Vagina (tissue), 2 donors: ENCODE measurements at places on chromosomes 13 and 19.

- DNase-seq: no peak
These were observed 45.3 kb downstream of the TNFRSF19 start for GRCh38 chr13:23615395-23616081.

DNA sequence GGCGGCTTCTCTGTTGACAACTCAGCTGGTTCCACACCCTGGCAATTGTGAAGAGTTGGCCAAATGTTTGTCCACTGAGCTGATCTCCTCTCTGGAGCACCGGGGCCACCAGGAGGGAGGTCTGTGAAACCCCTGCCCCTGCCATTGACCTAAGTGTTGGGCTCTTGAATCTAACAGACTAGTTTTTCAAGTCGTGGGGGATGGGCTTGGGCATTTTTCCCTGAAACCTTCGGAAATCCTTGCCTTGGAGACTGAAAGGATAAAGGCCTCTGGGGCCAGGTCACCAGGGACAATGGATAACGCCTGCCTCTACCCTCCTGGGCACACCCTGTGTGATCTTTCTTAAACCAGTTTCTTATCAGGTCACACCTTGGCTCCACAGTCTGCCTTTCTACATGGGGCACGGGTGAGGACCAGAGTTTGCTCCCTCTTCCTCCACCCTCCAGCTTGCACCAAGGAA, 881 bp downstream of the GEMIN7 start:
- DNase-seq: no peak

DNA sequence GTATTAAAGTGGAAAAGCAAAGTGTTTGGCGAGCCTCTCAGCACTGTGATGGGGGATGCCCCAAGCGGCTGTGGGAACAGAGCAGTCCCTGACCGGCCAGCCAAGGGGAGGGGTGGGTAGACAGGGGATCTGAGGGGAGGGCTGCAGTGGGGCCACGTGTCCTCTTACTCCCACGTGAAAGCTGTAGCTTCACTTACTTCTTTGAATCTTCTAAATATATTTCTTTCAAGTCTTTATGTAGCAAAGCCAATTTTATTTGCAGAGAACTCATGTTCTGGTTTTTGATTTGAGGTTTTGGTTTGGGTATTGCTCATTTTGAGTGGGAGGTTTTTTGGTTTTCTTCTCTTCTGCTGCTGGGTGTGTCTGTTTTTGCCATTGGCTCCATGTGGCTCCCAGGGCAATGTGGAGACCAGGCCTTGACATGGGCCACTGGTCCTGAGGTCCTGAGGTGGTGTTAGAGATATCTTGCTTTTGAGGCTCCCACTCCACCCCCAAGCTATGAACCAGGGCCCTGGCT, 17.7 kb upstream of the OVOL3 start:
- DNase-seq: no peak

- peak; percentile 11 for DNase-seq
These were observed 127.8 kb upstream of the SPACA7 start for GRCh38 chr13:112248406-112248760.

DNA sequence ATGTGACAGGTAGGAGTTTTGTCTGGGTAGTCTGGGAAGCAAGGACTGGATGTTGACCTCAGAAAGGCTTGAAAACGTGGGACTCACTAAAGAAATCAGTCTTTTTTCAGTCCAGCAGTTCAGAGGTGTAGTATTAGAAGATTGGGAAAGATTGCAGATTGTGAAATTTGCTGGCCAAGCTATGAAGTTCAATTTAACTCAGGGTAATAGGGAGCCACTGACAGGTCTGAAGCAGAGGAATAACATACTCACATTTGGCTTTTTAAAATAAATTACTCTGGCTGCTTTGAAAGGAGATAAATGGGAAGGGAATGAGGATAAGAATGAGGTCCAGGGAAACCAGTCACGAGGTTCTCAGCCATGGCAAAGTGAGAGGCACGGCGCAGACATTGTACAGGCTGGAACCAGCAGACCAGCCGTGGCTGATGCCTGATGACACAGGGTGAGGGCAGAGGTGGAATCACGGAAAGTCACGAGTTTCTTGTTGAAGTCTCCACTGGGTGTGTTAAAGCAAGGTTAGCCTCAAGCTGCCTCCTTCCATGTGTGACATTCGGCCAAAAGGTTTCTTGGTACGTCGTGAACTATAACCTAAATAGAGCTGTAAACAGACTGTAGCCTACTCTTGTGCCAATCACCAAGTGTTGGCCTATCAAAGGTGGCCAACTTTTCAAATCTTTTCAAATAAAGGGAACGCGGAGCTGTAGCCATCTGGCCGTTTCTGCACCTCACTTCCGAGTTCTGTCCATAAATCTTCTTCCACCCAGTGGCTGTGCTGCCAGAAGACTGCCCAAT, 377.6 kb downstream of the IRS2 start:
- no peak for DNase-seq

- no peak for DNase-seq
These were observed 124.5 kb upstream of the USP29 start for GRCh38 chr19:56995303-56995702.

DNA sequence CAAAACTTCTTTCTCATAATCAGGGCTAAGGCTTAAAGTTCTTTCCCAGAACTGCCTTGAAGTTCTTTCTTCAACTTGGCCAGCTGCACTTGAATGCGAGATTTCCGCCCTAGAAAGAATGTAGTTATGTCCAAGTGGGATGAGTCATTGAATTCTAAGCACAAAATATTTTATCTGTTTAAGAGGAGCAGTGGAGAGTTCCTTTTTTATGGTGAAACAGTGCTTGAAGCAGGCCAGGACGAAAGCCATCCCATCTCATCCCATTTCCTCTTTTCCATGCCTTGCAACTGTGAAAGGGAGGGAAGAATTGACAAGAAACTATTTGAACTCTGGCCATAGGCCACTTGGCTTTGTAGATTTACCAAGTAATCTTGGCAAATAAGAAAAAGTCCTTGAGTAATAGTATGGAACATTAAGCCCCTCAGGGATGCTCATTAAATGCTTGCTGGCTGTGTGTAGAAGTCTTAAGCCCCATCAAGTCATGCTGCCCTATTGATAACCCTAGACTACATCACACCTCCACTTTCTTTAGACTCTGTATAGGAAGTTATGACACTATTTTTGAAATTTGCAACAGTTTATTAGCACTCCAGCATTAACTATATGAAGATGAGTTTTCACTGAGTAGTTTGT, 174.5 kb downstream of the KCTD12 start:
- no peak for DNase-seq

GRCh38 chr19:40640744-40641143, 39.6 kb downstream of the LTBP4 start:
- no peak for DNase-seq

- no peak for DNase-seq
These were observed 108.9 kb downstream of the SLC7A1 start for GRCh38 chr13:29486551-29486950.

- DNase-seq: no peak
These were observed 491.0 kb downstream of the FGF9 start for GRCh38 chr13:22161871-22162270.

DNA sequence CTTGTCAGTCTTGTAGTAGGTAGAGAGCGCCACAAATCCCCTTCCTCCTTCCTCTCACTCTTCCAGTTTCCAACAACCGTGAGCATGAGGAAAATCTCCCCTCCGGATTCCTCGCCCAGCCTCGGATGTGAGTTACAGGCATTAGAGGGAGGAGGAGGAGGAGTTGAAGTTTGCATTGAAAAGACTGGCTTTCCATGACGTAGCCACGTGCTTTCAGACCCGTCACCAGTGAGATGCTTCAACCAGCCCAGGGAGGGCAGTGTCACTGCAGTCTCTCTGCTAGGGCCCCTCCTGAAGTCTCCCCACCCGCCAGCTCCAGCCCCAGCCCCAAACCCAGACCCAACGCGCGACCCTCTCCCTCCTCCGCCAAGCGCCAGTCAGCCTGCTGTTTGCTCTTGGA, 442 bp upstream of the FGF14 start:
- DNase-seq: no peak

- DNase-seq: no peak
These were observed 28.0 kb downstream of the SH3GL1 start for GRCh38 chr19:4372165-4373012.

GRCh38 chr19:46660008-46660517, 919 bp downstream of the DACT3 start:
- DNase-seq: no peak

GRCh38 chr19:17616686-17616960, 61.2 kb downstream of the COLGALT1 start:
- no peak for DNase-seq

DNA sequence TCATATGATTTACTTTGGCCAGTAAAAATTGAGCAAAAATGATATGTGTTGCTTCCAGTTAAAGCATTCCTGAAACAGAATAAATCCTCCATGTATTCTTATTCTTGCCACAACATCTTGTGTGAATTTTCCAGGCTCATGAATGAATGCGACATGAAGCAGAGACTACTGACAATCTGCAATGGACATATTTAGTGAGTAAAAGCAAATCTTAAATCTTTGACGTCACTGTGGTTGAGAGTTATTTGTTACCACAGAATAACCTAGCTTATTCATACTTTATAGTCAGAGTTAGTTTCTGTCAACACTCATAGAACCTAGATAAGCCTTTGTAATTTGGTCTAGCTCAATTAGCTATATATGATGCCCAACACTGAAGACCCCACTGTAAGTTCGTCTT, 1443.1 kb downstream of the PCDH9 start:
- no peak for DNase-seq

DNA sequence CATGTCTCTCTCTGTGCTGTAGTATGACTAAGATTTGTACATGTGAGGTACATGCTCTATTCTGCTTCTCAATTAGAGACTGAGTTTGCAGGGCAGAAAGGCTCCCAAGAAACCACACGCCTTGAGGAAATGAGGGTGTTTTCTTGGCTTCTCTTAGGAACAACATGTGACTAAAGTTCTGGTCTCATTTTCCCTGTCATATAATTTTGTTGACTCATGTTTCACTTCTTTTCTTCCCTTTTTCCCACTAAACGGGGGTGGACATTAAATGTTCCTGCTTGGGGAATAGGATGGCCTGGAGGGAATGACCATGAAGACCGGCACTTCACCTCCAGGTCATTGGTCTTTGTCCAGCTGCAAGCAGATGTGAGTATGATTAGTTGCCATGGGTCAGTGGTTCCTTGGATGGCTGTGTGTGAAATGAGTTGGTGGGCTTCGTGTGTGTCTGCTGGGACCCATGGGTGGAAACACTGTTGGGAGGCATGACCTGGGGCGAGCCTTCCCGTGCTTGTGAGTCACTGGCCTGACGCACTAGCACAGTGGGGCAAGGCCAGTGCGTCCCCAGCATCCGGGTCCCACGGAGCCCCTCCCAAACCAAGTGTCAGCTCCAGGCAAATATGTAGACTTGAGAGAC, 56.6 kb downstream of the COL4A1 start:
- DNase-seq: no peak

DNA sequence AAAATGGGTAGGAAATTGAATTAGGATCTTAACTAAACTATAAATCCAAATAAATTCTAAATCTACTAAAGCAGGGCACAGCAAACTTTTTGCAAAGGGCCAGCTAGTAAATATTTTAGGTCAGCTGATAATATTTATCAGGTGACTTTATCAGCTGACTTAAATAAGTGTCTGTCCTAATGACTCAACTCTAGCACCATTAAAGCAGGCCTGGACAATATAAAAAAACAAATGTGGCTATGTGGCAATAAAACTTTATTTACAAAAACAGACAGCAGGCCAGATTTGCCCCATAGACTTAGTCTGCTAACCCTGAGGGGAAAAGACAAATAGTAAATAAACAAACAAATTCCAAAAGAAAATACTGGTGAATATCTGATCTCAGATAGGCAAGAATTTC, 27.7 kb upstream of the DOCK9 start:
- DNase-seq: no peak

GRCh38 chr13:84649853-84650252, 767.6 kb upstream of the SLITRK1 start:
- DNase-seq: no peak

DNA sequence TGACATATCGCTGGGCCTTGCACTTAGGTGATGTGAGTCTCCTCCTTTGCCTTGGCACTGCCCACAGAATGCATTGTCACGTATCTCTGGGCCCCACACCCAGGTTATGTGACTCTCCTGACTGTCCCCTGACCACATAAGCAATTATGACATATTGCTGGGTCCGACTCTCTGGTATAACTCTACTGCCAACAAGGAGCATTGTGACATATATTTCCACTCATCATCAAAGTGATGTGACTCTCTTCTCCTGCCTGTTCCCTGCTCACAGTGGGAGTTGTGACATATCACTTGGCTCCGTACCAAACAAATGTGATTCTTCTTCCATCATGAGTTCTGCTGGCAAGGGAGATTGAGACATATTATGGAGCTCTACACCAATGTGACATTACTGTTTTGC, 15.4 kb upstream of the ZNF681 start:
- no peak for DNase-seq

DNA sequence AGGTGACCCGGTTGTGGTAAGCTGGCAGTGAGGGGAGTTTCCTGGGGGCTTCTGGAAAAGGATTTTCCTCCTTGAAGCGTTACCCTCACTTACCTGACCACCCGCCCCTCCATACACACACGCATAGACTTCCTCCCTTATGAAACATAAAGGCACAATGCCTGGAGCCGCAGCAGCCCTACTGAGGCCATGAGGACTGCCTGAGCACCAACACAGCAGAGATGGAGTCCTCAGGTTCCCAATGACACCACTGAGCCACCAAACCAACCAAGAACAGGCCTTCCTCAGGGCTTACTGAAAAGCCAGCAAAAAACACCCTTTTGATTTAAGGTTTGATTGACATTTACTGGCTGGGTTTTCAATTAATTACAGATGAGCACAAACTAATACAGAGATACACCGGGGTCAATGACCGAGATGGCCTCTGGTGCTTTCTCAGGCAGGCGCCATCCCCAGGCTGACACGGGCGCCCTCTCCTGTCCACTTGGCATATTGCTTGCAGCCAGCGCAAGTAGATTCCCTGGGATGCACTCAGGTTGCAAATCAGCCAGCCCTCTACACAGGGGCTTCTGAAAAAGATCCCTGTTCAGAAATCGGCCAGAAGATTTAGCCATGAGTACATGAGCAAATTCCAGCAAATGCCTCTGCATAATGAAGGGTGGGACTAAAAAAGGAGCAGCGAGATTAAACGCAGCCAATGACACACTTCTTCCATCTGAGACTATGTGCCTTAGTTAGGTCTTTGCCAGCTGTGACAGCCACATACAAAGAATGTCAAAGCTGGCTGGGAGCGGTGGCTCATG, 14.8 kb downstream of the OPA3 start:
- DNase-seq: no peak

GRCh38 chr19:46762245-46762890, 16.1 kb upstream of the STRN4 start:
- DNase-seq: no peak
